ENCODE measurements at places on chromosomes 1 and 21.

- DNase-seq, result no peak
Observed at GRCh38 chr1:165501330-165501969, 42.4 kb upstream of the LRRC52 start.

- DNase-seq, result no peak
Observed at GRCh38 chr1:109253803-109254620, 4.7 kb downstream of the CELSR2 start.

DNA sequence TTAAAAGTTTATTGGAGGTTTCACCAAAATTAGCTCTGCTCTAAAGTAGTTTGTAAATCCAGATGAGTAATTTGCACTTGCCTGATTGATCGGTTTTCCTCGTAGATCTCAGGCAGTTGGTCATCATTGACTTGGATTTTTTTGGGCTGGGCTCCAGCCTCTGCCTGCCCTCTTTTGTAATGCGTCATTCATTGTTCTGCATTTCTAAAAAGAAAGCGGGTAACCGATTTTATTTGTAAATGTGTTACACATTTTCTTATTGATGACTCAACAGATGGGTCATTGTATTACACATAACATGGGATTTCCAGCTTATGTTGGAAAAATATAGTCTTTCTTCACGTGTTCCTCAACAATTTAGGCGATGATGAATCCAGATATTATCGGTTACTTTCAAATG is 5.5 kb downstream of the ETS2 start:
- DNase-seq, result no peak

GRCh38 chr1:58722414-58722813 is 22.6 kb upstream of the MYSM1 start:
- no peak for DNase-seq

- no peak for DNase-seq
Observed at GRCh38 chr1:196143602-196144342, 464.5 kb downstream of the KCNT2 start.

- no peak for DNase-seq
Observed at GRCh38 chr1:67390041-67390887, 39.9 kb downstream of the SERBP1 start.

- no peak for DNase-seq
Observed at GRCh38 chr1:17293681-17294425, 14.1 kb upstream of the PADI4 start.

GRCh38 chr1:214439352-214440119 is 111.9 kb downstream of the PTPN14 start:
- DNase-seq, result no peak

- DNase-seq, result no peak
Observed at GRCh38 chr21:41043014-41043413, 124.9 kb upstream of the BACE2 start.

- no peak for DNase-seq
Observed at GRCh38 chr1:28172713-28173150, 3.8 kb downstream of the PTAFR start.

DNA sequence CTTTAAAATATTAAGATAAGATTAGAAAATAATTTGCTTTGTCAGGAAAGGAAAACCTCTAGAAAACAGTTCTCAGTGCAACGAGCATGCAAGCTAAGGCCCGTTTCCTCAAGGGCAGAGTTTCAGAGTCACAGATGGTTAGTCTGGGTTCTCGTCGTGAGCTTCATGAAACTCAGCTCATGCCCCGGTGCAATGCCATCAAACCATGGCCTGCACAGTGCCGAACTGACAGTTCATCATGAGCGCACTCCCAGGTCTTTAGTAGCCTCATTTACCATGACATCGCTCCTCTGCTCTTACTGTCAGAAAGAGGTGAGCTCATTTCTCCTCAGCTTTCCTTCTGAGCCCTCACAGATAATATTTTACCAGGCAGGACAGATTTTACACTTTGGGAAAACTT is 319.2 kb downstream of the NTNG1 start:
- DNase-seq, result no peak

DNA sequence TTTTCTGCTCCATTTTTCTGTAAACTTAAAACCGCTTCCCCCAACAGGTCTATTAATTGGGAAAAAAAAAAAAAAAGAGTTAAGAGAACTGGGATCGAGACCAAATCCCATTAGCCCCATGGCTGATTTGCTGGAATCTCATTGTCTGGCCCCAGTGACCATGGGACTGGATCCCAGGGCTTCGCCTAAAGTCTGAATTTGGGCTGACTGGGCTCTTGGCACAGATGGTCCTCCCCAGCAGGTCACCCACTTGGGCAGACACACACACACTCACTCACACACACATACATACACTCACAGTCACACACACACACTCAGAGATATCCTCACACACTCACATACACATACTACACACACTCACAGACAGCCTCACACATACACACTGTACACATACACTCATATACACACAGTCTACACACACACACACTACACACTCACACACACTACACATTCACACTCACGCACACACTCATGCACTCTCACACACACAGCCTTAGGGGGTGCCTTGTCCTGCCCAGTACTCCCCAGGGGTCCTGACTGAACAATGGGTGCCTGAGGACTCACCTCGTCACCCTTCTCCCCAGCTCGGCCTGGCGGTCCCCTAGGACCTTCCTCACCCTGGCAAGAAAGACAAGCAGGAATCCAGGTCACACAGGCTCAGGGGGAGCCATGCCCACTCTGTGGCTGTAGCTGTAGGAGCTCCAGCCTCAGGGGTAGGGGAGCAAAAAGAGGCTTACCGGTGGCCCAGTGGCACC is 7.5 kb downstream of the COL9A2 start:
- DNase-seq, result no peak

GRCh38 chr1:212218911-212219310 is 66.3 kb upstream of the PPP2R5A start:
- DNase-seq, result no peak

DNA sequence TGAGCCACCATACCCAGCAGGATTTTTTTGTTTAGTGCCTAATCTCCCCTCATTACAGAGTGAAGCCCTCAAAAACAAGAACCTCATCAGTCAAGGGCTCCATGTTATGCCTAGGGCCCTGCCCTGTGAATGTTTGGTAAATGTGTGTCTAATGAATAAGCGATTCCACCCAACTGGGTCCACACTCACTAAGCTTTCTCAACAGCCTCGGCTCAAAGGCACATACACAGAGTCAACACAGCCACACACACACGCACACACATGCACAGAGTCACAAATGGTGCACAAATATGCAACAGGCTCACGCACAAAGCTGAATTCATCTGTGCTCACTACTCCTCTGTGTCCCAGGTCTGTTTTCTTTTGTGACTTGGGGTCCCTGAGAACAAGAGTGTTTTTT is 11.7 kb upstream of the SYNC start:
- DNase-seq, result no peak

GRCh38 chr1:238089615-238090014 is 198.9 kb upstream of the ZP4 start:
- DNase-seq, result no peak

GRCh38 chr21:25462517-25462971 is 144.7 kb downstream of the MRPL39 start:
- no peak for DNase-seq

GRCh38 chr1:110163591-110163990 is 13.3 kb downstream of the SLC6A17 start:
- DNase-seq, result no peak

GRCh38 chr1:150562446-150563339 is 13.5 kb downstream of the ADAMTSL4 start:
- no peak for DNase-seq

- no peak for DNase-seq
Observed at GRCh38 chr1:228302086-228302485, 94.2 kb downstream of the OBSCN start.

DNA sequence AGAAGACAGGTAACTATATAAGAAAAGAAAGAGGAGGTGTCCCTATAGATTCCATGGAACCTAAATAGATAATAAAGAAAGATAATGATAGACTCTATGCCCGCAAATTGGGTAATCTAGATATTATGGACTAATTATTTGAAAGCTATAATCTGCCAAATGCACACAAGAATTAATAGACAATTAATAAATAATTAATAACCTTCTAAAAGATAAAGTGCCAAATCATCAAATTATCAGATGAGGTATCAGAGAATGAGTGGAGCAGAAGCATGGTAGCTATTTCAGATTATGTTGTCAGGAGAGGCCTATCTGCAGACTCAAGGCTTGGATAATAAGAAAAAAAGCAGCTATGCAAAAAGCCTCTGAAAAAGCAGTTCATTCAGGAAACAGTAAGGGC is 1120.8 kb downstream of the PLA2G4A start:
- no peak for DNase-seq

All from omental fat pad (tissue), 4 donors.